ENCODE measurements at places on chromosomes 1 and 21.

GRCh38 chr1:16174886-16175598 lies 19.2 kb upstream of the EPHA2 start:
- no peak for DNase-seq

GRCh38 chr1:106022312-106022902 lies 1034.1 kb upstream of the PRMT6 start:
- DNase-seq, result no peak

GRCh38 chr1:17877316-17877715 lies 122.2 kb downstream of the ACTL8 start:
- DNase-seq, result no peak

DNA sequence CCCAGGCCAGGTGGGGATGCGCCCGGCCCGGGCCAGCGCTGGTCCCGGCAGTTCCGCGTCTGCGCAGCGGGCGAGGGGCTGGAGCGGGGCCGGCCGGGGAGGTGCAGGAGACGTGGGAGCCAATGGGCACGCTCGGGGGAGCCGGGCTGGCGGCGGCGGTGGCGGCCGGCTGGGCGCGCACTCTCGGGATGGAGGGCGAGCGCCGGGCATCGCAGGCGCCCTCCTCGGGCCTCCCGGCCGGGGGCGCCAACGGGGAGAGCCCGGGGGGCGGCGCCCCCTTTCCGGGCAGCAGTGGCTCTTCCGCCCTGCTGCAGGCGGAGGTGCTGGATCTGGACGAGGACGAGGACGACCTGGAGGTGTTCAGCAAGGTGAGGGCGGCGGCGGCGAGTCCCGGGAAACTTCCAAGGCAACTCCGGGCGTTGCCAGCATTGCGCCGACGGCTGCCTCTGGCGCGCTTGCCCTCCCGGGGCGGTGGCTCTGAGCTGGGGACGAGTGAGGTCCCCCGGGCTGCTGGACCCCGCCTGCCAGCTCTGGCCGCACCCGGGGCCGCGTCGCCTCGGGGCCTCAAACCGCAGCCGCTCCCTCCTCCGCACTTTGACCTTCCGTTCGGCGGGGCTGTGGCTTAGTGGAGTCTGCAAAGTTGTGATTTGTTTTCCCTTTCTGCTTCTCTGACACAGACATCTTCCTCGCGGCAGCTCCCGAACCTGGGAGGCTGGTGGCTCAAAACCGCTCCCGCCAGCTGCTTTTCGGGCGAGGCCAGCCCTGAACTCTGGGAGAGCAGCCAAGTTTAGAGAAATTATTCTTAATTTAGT lies at the start of gene SNX7:
TSS of gene SNX7 (plus strand) at position 178 of the 812 bp plus-strand sequence. CDS start at position 189, 11 bp downstream.
- DNase-seq, result peak; percentile 58

DNA sequence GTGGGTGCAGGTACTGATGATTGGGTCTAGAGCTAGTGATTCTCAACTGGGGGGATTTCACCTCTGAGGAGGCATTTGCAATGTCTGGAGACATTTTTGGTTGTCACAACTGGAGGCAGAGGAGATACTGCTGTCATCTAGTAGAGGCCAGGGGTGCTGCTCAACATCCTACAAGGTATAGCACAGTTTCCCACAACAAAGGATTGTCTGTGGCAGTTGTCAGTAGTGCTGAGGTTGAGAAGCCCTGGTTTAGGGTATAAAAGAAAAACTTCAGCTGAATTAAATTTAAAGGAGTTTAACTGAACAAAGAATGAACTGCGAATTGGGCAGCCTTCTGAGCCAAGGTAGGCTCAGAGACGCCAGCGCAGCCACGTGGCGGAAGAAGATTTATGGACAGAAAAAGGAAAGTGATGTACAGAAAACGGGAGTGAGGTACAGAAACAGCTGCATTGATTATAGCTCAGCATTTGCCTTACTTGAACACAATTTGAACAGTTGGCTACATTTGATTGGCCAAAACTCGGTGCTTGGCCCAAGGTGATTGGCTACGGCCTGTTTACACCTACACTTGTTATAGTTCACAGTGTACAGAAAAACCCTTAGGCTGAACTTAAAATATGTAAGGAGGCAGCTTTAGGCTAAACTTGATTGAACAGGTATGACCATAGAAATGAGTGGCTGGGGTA lies 40.4 kb downstream of the MPZL1 start:
- DNase-seq, result no peak

DNA sequence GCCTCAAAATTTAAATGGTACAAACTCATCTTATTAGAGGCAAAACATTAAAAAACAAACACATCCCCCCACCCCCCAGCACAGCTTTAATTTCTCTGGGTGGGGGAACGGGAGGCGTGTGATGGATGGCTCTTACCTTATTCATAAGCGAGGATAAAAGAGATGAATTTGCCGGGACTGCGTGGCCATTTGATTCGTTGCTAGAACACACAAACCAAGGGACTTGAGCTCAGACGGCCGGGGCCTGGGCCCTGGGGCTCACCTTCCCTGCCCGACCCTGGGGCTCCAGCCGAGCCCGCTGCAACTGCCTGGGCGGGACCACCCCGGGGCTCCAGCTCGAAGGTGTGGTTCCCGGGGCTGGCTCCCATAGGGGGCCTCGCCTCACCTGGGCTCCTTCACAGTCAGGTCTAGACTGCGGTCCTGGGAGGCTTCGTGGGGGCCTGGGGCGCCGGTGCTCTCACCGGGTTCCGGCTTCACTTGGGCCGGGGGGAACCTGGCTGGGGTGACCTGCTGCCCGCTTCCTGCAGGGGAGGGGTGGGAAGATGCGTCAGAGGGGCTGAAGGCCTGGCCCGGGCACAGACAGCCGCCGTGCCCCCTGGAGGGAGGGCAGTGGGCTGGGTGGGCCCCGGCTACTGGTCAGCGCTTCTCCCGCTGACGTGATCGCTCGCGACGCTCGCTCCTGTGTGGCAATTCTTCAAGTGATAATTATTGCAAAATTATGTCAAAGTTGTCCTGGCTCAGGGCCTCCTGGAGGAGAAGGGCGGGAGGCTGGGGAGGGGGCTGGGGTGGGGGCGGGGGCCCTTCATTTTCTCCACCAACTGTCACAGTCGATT lies 145.7 kb downstream of the CASZ1 start:
- DNase-seq, result no peak

DNA sequence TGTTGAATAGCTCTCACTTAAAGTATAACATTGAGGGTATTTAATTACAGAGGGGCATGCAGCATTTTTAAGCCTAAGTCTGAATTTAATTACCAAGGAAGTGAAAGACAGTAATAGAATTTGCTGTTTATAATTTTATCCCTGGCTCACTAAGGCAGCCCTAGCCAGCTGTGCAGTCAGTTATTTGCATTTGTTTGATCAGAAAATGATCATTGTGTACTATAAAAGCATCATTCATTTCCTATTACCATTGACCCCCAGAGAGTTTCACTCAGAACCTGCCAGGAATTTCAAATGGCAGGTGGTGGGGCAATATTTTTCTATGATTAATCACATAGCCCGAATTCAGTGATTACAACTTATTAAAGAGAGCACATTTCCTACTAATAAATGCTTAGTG lies 277.1 kb upstream of the KAZN start:
- DNase-seq, result no peak

GRCh38 chr1:222843469-222844410 lies 28.9 kb downstream of the DISP1 start:
- DNase-seq, result no peak

- DNase-seq, result no peak
Measured at GRCh38 chr1:109268431-109269211, 14.3 kb downstream of the PSRC1 start.

DNA sequence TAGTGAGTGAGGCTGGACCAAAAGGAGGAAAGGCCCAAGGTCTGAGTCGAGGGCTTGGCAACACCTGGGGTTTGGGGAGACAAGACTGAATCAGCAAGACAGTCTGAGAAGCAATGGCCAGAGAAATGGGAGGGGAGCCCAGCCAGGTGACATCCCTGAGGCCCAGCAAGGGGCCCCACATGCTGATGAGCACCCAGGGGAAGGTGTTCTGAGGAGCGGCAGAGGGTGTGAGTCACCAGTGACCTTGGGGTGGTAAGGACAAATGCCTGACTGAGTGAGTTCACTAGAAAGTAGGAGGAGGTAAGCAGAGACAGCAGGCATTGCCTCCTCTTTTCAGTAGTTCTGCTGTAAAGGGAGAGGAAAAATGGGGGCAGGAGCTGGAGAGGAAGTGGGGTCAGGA lies 192.4 kb upstream of the GALNT2 start:
- DNase-seq, result no peak

DNA sequence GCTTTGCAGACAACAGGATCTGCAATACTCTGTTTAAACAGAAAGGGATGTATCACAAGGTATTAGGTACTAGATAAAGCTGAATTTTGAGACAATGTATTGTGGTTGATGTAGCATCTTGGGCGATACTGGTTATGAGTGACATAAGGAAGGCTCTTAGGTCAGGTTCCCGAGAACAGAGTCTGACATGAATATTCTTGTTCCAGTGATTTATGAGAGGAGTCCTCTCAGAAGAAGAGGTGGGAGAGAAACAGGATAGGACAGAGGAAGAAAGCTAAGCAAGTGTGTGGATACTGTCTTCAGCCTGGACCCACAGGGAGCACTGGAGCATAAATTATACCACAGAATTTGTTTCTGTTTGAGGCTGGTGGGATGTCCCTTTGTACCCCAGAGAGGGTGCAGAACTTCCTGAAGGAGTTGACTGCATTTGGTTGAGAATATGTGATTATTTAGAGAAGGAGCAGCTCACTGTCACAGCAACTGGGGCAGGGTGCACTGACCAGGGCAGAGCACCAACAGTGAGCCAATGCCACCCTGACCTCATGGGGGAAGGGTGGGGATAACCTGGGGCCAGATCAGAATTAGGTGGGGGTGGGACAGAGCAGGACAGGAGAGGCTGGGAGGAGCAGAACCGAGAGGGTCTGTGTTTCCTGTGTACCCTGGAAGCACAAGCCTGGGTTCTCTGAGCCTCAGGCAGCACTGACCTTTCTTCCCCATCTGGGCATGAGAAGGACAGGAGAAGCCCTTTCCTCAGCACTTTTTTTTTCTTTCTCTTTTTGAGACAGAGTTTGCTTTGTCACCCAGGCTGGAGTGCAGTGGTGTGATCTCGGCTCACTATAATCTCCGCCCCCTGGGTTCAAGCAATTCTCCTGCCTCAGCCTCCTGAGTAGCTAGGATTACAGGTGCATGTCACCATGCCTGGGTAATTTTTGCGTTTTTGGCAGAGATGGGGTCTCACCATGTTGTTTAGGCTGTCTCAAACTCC lies 36.3 kb upstream of the SLC6A9 start:
- DNase-seq, result no peak

DNA sequence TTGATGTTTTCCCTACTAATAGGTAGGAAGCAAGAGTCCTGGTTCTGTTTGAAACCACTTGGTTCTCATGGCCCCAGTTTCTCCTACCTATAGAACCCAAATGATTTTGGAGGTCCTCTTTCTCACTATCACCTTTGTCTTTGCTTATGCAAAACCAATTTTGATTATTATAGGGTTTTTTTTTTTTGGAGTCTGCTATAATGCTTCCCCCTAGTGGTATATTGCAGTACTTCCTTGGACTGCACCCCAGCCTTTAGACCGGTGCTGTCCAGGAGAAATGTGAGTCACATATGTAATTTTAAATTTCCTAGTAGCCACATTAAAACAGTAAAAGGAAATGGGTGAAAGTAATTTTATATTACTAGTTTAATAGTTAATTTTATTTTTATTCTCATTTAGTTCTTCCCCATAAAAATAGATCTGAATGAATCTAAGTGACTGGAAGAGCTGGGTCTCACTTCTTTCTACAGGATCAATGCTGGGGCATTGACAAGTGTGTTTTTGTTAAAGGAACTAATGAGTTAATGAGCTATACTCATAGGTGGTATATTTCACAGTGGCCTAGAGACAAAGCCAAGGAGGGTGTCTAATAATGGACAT lies 10.6 kb downstream of the FCMR start:
- peak; percentile 60 for DNase-seq

DNA sequence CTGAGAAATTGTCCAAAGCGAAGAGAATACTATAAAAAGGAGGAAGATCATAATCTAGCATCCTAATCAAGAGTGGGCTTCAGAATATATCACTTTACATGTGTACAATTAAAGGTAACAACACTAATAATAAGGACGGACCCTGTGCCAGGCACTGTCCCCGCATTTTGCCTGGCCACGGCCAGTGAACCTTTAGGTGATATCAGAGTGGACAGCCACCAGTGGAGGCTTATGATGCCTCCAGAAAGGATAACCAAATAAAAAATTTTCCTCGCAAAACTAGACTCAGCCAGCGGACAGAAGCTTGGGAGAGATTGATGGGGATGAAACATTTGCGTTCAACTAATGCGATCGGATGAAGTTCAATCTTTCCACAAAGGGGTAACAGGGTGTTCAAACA lies 436.4 kb downstream of the NPHP4 start:
- DNase-seq, result no peak

GRCh38 chr1:192980856-192981255 lies 78.3 kb downstream of the UCHL5 start:
- DNase-seq, result no peak

GRCh38 chr1:214587165-214587564 lies 15.8 kb upstream of the CENPF start:
- no peak for DNase-seq

DNA sequence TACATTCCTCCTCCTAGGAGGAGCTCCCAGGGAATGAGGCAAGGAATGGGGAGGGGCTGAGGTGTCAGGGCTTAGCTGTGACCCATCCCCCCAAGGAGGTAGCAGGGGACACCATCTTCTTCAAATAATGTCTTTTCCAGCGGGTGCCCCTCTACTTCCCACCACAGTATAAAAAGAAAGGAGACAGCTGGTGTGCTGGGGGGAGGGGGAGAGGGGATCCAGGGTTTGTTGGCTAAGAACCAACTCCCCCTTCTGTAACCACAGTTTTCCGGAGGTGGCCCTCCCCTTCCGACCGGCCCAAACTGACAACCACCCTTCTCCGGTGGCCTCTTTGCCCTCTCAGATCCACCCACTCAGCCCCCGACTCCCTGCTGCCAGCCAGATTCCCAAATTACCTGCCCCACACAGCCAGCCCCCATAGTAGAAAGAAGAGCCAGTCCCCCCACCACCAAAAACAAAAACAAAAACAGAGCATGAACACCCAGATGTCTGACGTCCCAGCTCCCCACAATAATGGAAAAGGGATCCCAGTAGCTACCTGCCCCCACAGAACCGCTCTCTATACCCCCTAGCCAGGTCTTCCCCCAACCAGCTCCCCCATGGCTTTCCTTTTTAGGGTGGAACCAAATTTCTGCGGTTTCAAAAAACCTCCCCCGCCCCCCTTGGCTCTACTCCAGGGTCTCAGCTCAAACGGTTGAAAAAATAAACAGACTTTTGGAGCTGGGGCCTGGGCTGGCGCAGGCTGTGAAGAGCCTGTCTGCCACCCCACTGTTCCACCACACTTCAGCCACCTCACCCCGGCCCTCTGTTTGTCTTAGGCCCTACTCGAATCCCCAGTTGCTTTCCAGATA lies 2.1 kb downstream of the ARHGEF2 start:
- DNase-seq, result no peak

- no peak for DNase-seq
Measured at GRCh38 chr1:99858881-99859280, 8.7 kb downstream of the AGL start.

- no peak for DNase-seq
Measured at GRCh38 chr1:41015281-41015896, 6.1 kb downstream of the SLFNL1 start.

GRCh38 chr1:97204468-97204867 lies 482.9 kb downstream of the PTBP2 start:
- DNase-seq, result peak; percentile 15

GRCh38 chr1:223202376-223203033 lies 59.5 kb upstream of the TLR5 start:
- DNase-seq, result no peak

- DNase-seq, result no peak
Measured at GRCh38 chr1:46581681-46582455, 22.2 kb downstream of the MKNK1 start.

Measured in GM04504 (cell line).